ENCODE measurements at places on chromosomes 4 and X.

DNA sequence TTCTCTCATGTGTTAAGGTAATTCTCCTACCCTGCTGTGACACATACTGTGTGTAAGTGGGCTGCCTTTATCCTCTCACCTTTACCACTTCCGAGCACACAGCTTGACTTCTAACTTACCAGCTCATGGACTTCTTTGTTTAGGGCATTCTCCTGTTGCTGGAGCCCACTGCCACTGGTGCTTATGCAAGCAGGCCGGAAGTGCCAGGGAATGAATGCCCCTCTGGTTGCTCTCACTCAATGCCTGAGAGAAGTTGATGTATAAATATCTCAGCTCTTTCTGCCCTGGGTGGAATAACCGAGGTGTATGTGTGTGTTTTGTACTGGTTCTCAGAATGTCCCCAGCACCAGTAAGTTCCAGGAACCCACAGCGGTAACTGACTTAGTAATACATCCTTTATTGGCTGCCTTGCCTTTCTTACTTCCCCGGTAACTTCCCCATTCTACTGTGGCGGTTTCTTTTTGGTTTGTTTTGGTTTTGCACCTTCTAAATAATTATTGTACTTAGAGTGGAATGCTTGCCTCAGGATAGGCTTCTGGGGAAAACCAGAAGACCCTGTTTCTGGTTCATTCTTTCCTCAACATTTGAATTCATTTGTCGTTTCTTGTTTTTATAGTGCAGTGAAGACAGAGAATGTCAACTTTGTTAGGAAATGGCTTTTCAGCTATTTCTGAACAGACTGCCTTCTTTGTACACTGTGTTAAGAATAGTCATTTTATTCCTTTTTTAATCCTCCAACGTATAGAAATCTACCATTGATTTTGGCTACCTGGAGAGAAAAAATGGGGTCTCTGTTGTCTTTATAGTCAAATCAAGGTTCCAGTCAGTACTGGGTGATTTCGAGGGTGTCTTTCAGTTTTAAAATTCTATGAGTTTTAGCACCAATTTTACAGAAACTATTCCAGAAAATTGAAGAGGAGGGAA lies 45.4 kb downstream of the CXorf58 start:
- DNase-seq: peak; percentile 55

DNA sequence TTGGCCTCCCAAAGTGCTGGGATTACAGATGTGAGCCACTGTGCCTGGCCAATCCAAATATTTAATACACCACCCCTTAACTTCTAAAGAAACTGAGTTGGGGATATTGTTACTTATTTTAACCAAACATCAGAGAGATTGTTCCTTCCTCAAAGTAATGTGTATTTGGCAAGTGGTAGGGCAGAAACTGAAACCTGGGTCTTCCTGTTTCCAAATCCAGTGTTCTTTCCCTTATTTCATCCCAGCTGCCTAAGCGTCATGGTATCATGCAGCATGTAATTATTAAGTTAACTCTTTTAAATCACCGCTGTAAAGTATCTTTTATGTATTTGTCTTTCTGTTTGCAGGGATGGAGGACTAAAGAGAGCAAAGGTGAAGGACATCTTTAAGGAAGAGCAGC lies 68.4 kb downstream of the GPAT3 start:
- DNase-seq: no peak

- DNase-seq: no peak
Measured at GRCh38 chrX:103889216-103889615, 57.2 kb upstream of the RAB9B start.

DNA sequence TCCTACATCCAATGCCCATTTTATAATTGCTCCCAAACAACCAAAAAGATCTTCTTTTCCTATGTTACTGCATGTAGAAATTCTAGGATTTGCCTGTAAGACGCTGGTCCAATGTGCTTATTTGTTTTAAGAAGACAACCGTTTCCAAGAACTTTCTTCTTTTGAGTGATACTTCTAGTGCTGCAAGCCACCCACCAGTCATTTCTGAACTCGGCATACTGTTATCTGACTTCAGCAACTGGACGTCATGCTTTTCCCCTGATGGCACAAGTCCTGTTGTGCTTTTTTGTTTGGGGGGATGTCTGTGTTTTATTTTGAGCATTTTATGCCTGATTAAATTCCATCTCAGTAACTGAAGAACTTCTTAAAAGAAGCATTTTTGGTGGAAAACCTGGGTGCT lies 16.0 kb upstream of the RAP1GDS1 start:
- no peak for DNase-seq

GRCh38 chrX:109774136-109774535 lies 41.1 kb upstream of the ACSL4 start:
- DNase-seq: no peak
